ENCODE measurements at places on chromosomes 2 and 18.

DNA sequence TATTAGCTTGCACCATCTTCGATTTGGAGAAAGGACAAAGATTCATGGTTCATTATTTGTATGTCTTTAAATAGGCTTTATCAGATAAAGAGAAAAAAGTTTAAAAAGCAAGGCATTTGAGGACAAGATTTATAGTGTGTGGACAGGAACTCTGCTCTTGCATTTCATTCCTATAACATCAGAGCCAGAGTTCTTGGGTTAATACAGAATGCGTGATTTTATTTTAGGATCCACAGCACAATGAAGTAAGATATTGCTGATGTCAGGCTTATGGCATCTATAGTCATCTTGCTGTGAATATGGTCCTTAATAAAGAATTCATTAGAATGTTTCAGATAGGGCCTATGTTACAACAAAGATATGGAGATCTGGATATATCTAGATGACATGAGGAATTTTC is 19.7 kb downstream of the RASGRP3 start:
- DNase-seq = no peak

- DNase-seq = no peak
Measured at GRCh38 chr2:19689646-19690168, 212.1 kb downstream of the TTC32 start.

DNA sequence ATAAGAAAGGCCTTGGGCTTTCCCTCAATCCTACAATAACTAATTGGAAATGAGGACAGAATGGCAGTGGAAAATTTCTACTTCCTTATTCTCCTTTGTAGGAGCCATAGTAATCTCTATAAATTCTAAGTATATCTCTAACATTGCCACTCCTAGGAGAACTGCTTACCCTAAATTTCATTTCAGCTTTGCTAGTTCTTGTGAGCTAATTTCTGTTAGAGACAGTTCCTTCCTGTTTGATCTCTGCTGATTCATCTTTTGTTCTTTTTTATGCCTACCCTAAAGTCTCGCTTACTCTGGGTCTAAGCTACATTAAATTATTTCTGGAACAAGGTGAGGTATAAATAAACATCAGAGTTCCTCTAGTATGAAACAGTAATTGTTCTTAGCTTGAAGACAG is 25.7 kb downstream of the ABHD3 start:
- no peak for DNase-seq

GRCh38 chr2:172021074-172021931 is 21.6 kb downstream of the METAP1D start:
- DNase-seq = no peak

DNA sequence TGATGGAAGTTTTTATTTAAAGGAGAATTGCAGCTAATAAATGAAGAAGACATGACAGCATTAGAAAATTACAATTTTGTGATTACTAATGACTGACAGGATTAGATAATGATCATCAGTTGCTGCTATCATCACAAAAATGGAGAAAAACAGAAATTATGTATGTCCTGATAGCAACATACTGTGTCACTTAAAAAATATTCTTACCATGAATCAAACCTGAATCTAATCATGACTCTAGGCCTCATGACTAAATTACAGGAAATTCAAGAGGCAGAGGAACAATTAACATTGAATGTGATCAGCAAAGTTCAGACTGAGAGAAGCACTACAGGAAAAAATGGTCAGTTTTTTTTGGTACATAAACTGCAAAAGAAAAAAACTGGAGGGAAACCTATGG is 147.8 kb downstream of the PMAIP1 start:
- no peak for DNase-seq

DNA sequence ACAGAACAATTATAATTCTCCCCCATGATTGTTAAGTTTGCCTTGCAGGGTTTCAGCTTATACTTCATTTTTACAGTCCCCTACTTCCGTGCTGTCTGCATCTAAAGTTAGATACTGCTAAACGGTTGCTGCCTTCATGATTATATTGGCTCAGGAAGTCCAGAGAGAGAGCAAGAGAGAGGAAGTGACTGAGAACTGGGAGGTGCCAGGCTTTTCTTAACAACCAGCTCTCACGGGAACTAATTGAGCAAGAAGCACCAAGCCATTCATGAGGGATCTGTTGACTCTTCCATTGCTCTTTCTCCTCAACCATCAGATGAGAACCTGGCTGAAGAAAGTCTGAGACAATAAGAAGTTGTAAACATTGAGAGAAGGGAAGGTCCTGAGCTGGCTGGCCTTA is 125.5 kb upstream of the SIX2 start:
- no peak for DNase-seq

GRCh38 chr2:31255911-31256571 is 22.1 kb downstream of the EHD3 start:
- no peak for DNase-seq

DNA sequence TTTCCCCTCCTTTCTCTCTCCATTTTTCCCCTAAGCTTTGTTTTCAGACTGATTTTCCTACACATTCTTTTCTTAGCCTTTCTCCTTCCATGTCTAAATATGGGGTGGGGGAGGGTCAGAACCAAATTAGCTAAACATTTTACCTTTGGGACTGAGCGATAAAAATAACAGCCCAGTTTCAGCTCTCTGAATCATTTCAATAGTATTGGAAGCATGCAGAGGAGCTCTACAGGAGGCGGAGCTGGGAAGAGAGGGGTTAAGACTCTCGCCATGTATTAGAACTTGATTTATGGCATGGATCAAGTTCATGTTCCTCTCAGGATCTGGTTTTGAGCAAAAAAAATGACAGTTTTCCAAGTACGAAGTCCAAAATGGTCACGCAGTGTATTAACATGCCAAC is 109.1 kb downstream of the CPO start:
- DNase-seq = no peak

DNA sequence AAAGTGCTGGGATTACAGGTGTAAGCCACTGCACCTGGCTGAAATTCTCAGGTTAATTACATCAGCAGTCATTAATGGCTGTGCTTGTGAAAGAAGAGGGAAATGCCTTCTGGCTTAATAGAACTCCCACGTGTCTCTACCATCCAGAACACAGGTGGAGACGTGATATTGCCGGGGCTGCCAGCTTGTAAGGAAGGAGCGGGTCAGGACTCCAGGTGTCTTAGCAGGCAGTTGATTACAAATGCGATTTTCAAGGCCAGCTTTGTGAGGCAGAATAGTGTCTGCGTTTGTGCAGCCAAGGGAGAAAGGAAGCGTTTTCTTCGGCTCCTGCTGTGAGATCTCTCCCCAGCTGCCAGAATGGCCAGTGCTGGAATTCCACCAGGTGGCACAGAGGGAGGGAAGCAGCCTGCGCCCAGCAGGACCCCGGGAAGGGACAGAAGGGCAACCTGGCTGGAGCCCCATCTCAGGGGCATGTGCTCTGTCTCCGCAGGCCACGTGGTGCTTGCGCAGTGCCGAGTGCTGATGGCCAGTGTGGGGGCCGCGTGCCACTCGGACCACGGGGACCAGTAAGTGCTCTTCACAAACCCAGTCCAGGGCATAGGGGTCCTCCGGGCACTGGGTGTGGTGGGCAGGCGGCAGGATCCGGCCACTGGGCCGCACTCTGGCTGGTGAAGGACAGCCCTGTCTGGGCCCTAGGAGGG is 3.7 kb upstream of the ESPNL start:
- DNase-seq = no peak

GRCh38 chr18:79580498-79581171 is 99.0 kb upstream of the CTDP1 start:
- no peak for DNase-seq

- DNase-seq = no peak
Measured at GRCh38 chr2:134410006-134410405, 156.1 kb downstream of the MGAT5 start.

- no peak for DNase-seq
Measured at GRCh38 chr2:111983478-111984212, 71.4 kb upstream of the TMEM87B start.

GRCh38 chr2:128291161-128291843 is 27.4 kb downstream of the HS6ST1 start:
- DNase-seq = no peak

GRCh38 chr2:230879271-230879882 is 14.6 kb downstream of the ITM2C start:
- no peak for DNase-seq

DNA sequence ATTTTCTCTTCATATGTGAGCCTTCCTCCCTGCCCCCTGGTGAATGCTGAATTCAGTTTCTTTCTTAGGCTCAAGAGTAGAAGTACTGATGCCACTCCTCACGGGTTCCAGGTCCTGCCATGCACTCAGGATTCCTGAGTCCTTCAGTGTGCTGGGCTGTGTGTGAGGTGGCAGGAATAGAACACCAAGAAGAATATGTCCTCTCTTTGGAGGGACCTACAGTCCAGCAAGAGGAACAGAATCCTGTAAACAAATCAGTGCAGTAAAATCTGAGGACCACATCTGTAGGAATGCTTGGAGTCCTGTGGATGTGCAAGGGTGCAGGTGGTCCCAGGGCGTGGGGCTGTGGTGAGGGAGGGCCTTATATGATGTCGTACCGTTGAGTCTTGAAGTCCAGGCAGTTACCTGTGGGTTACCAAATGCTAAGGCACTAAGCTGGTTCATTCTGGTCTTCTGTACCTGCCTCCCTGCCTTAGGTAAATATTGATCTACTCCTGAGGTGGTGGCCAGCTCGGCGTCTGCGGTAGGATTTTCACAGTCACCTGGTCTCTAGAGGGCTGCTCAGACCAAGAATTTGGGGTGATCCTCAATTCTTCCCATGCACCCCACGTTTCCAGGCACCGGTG is 5.5 kb downstream of the ASAP2 start:
- no peak for DNase-seq

DNA sequence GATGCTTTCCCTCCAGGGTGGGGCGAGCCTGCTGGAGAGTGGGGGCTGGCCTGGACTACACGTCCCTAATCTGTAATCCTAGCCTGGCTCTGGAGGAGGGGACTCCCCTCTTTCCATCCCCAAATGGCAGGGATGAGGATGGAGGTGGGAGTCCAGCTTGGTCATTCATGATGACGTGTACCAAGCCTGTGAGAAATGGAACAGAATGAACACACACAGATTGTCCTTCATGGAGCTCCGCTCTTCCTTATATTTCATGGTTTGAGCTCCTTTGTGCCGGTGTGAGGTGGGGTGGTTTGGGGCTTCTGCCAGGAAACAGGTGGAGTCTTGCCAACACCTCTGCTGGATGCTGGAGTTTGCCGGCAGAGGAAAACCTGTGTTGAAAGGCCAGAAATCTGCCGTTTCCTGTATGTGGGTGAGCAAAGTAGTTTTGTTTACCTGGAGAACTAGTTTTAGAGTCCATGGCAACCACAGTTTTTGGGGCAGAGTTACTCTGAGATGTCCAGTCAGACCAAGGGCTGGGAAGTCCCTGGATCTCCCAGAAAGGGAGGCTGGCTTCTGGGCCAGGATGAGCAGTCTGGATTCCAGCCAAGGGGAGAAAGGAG is 417.6 kb upstream of the MEX3C start:
- no peak for DNase-seq

GRCh38 chr18:28357766-28358401 is 181.0 kb upstream of the CDH2 start:
- no peak for DNase-seq

GRCh38 chr18:75230163-75231052 is 19.8 kb downstream of the TSHZ1 start:
- no peak for DNase-seq

DNA sequence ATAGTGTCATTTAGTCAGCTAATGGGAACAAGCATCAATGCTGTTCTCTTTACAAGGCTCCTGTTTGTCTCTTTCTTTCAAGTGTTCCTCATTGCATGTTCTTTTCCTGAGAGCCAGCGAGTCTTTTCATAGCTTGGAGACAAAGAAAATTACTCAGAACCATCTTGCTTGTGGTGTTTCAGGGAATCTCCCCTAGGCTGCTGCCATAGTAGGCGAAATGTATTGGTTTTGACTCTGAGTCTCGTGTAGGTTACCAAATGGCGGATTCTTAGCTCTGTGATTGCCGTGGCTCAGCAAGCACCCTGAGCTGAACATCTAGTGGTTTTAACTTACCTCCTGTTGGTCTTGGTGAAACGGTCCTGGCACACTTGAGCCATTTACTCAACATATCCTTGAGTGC is 68.7 kb downstream of the RHBDD1 start:
- no peak for DNase-seq

- DNase-seq = no peak
Measured at GRCh38 chr2:215145611-215146010, 7.2 kb upstream of the ABCA12 start.

DNA sequence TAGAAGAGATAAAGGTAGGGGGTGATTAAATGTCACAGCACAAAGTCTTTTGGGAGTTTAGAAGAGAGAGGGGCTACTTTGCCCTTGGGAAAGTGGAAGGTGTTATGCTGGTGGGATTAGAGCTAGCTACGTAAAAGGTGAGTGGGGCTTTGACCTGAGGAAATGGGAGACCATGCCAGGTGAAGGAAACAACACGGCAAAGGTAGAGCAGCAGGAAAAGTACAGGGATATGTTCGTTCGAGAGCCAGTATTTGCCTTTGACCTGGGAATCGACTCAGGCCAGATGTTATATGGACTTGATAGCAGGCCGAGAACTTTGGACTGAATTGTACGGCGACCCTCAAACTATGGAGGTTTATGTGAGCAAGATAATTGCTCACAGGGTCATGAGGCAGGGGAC is 55.7 kb upstream of the ACKR3 start:
- no peak for DNase-seq

- no peak for DNase-seq
Measured at GRCh38 chr2:201680743-201681142, 17.7 kb downstream of the MPP4 start.

DNA sequence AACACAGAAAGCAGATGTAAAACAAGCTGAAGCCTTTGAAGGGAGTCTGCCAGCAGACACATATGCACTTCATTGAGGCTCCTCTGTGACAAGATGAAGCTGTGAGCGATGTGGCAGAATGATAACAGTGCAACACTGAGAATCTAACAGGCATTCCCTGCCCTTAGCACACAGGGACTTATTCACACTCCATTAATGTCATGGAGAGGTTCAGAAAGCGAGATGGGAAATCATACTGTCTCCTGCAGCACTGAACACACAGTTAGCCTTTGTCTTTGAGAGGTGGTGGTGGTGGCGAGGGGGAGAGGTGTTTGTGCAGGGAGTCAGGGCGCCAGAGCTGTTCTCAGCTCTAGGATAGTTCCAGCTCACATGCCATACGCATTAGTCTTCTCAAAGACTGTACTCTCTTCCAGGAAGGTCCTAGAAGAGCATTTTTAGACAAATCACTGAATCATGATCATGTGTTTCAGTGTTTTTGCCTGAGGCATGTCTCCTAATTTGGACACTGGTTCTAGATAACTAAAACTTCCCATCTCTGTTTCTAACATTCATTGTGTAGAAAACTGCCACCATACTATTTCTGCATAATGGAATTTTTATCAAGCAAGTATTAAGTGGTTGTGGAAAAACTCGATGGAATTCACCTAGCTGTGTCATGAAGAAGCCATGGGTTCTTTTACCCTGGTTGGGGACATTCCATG is 93.5 kb upstream of the ITGB6 start:
- DNase-seq = no peak

GRCh38 chr18:25467226-25467987 is 115.4 kb upstream of the ZNF521 start:
- no peak for DNase-seq

- no peak for DNase-seq
Measured at GRCh38 chr2:190149908-190150307, 87.4 kb upstream of the MSTN start.

DNA sequence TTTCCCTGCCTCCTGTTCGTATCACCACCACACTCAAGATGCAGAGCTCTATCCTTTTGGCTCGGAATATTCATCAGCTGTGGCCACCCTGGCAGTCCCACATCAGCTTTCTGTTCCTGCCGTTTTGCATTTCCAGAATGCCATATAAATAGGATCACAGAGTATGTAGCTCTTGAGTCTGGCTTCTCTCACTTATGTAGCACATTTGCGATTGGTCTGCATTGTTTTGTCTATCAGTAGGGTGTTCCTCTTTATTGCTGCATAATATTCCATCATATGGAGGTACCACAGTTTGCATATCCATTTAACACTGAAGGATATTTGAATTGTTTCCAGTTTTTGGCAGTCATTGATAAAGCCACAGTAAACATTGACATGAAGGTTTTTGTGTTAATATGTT is 104.6 kb downstream of the SH3RF3 start:
- no peak for DNase-seq

Measured in stimulated activated CD8-positive, alpha-beta memory T cell treated with anti-CD3 and anti-CD28 coated beads, Interleukin-4, amount 100 ng/mL, for 1 hour (primary cell).